Esophagus (tissue), 2 donors: ENCODE measurements at places on chromosomes 6 and 20. TPM values are rescaled to one million over a fixed set of nuclear protein-coding genes. Genes with fewer than 3 reads are reported as not detected.

Gene MRAP2
- 0.47 TPM for polyA plus RNA-seq

Gene ATP6V1G2
- polyA plus RNA-seq = 0.32 TPM

Gene SULF2
- polyA plus RNA-seq = 153 TPM

Gene TFAP2C
- polyA plus RNA-seq = 18.3 TPM

Gene HLA-F
- 25.2 TPM for polyA plus RNA-seq

Gene SSTR4
- not detected for polyA plus RNA-seq

Gene SNX5
- polyA plus RNA-seq = 58.9 TPM

Gene COL20A1
- polyA plus RNA-seq = not detected

Gene DEFB132
- polyA plus RNA-seq = not detected
